ENCODE measurements at places on chromosomes 5 and 9. TPM values are rescaled to one million over a fixed set of nuclear protein-coding genes. Genes with fewer than 3 reads are reported as not detected.
A peak's percentile ranks its signal among the peaks of the same experiment; 100 is the strongest.

- H3K36me3 ChIP-seq, result peaks cover 9% of the 10 kb centered on the region
- H3K27me3 ChIP-seq, result peaks cover 4% of the 10 kb centered on the region
- peaks cover 67% of the 10 kb centered on the region for H3K4me1 ChIP-seq
- peak overlapping the region; percentile 77 for H3K4me3 ChIP-seq
Measured at GRCh38 chr9:35112257-35113020, 3.2 kb downstream of the ATOSB start.

DNA sequence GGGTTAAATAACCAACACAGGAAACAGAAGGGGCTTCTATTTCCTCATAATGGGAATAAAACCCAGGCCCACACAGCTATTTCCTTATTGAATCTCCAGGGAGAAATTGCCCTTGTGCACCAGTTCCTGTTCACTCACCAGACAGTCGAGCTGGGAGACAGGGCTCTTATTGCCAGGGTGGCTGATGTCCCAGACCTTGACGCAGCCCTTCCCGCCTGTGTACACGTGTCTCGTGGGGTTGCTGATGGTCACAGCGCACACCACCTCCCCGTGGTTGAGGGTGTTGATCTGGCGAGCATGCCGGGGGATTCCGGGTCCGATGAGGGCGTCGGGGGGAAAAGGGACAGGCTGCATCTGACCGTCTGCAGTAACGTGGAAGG, 96.5 kb downstream of the TLE1 start:
- peaks cover 2% of the 10 kb centered on the region for H3K27me3 ChIP-seq
- DNase-seq, result no peak

DNA sequence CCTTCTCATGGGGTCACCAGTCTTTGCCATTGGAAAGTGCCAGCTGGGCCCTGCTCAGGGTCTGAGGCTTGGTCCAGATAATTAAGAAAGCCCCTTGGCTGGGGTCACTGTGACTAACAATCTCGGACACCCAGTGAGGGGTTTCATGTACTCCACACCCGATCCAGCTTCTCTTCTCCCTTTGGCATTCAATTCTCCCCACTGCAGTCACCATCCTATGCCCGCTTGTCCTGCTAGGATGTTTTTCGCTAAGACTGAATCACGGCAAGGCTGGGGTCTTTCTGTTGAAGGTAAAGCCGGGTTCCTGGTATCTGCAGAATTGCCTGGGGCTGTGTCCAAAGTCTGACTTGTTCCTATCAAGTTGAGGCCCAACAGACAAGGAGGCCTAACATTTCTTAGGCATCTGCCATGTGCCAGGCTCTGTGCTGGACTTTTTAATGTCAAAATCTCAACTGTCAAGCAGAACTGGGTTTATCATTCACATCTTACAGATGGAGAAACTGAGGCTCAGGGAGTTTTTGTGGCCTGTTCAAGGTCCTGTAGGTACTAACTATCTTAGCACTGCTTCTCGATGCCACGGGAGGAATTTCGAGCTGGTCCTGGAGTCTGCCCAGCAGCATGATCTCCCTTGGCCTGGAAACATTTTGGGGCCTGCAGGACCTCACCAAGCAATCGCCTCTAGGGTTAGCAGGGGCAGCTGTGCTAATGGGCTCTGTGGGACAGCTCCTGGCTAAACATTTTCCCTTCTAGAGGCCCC, 142.0 kb upstream of the ALDH1B1 start:
- H3K36me3 ChIP-seq, result no peaks in the 10 kb centered on the region
- no peaks in the 10 kb centered on the region for H3K4me1 ChIP-seq
- no peaks in the 10 kb centered on the region for H3K27me3 ChIP-seq
- H3K4me3 ChIP-seq, result no peak overlapping the region
- no peak for DNase-seq

DNA sequence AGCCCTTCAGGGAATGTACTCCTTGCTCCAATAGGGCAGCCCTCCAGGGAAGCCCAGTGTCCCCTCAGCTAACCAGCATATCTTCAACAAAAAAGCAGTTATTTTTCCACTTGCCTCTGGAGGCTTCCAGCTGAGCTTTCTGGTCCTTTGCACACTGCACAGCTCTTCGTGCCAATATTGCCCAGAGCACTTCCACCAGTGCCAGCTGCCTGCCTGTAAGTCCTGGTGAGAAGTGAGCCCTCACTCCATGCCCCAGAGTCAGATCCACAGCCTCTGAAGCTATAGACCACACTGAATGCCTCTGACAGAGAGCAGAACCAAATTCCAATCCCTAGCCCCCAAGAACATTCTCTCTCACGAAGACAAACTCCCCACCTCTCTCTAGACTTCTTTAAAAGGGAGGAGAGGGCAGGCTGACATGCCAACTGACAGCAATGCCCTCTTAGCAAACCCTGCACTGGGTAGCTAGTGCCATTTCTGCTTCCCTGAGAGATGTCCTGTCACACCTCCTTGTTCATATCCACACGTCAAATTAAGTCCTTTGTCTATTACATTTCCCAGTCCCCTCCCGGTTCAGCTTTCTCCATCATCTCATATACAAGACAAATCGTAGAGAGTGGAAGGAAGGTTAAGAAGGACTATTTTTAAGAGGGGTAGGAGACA, 12.7 kb upstream of the HEXB start:
- no peak for DNase-seq
- H3K27me3 ChIP-seq, result peaks cover 7% of the 10 kb centered on the region
- H3K27ac ChIP-seq, result no peak overlapping the region

DNA sequence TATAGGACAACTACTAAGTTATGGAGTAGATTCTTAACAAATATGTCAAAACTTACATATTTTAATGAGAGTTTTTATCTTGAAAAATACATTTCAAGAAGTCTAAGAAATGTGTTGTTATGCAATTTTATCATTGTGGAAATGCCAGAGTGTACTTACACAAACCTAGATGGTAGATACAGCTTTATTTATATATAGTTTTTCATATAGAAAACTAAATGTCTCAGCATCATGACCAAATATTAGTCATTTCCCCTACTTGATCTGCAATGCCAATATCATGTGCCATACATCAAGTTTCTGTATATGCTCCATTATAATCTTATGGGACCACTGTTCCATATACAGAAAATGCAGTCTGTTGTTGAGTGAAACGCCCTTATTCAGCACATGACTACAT, 28.7 kb downstream of the CAST start:
- peaks cover 18% of the 10 kb centered on the region for H3K36me3 ChIP-seq
- peaks cover 11% of the 10 kb centered on the region for H3K4me1 ChIP-seq
- no peak for DNase-seq
- no peak overlapping the region for H3K4me3 ChIP-seq
- H3K27ac ChIP-seq, result no peak overlapping the region

DNA sequence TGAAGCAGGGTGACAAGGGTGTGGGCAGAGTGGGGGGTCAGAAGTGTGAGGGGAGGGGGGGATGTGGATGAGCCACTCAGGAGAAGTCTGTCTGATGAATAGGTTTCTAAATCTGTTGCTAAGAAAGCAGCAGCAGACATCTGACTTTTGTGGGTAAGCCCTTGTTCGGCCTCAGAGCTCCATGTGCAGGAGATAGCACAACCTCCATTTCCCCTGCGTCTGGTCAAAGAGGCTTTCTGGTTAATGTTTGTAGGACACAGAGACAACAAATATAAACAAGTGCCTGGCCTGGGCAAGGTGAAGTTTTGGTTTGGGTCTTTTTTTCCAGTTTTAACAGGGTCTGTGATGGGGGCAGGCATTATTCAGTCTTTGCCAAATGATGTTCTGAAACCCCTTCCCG, 57.0 kb upstream of the GNE start:
- no peak overlapping the region for H3K4me3 ChIP-seq
- H3K4me1 ChIP-seq, result no peaks in the 10 kb centered on the region
- H3K27ac ChIP-seq, result no peak overlapping the region
- DNase-seq, result no peak

- H3K27me3 ChIP-seq, result no peaks in the 10 kb centered on the region
- peaks cover 69% of the 10 kb centered on the region for H3K36me3 ChIP-seq
- H3K27ac ChIP-seq, result peak overlapping the region; percentile 97
- DNase-seq, result peak; percentile 38
Measured at GRCh38 chr9:114366334-114367128, 21.3 kb downstream of the AKNA start.

DNA sequence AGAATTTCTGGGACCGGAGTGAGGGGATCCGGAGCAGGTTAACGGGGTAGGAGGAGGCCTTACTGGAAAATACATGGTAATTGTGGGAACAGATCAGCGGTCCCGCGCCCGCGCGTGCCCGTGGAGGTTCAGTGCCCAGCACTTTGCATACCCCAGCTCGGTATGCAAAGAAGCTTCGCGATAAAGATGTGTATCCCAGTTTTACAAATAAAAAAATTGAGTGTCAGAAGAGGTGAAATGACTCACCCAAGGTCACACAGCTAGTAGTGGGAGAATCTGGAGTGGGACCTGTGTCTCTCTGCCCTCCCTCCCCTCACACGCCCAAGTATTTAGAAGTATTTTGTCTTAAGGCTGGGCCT, 967 bp downstream of the NEURL1B start:
- H3K27ac ChIP-seq, result no peak overlapping the region
- no peaks in the 10 kb centered on the region for H3K36me3 ChIP-seq
- peaks cover 7% of the 10 kb centered on the region for H3K4me1 ChIP-seq
- peaks cover 52% of the 10 kb centered on the region for H3K27me3 ChIP-seq
- DNase-seq, result no peak

DNA sequence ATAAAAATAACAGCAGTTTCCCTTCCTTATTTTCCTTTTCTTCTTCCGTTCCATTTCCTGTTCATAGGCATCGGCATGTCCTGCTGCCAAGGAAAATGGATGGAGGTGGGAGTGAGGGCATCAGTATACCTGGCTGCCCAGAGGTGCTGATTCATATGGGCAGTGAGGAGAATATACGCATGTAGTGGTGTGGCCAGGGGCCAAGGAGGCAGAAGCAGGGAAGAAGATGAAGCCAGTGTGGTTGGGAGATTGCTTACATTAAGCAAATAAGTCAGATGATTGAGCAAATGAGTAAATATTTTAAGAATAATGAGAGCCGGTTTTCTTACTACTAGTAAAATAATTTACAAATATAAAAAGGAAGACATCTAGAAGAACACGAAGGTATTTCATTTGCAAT, 344.9 kb upstream of the PAPPA start:
- H3K4me1 ChIP-seq, result no peaks in the 10 kb centered on the region
- H3K36me3 ChIP-seq, result no peaks in the 10 kb centered on the region
- H3K27me3 ChIP-seq, result no peaks in the 10 kb centered on the region

DNA sequence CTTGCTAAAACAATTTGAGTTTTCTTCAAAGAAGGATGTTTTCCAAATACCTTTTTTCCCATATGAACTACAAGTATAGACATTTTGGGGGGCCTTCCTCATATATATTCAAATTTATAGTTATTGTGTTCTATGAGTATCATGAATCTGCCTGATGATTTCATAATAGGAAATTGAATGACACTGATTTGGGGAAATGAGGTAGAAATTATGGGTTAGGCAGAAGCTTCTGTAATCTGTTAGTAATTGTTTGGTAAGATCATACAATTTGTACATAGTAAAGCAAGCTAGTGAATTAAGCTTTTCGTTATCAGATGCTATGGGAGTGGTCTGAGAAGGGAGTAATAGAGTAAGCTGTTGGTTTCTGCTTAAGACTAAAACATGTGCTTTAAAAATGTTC, 98.0 kb downstream of the TRIO start:
- DNase-seq, result no peak
- peaks cover 7% of the 10 kb centered on the region for H3K27me3 ChIP-seq
- no peak overlapping the region for H3K4me3 ChIP-seq
- no peaks in the 10 kb centered on the region for H3K36me3 ChIP-seq

DNA sequence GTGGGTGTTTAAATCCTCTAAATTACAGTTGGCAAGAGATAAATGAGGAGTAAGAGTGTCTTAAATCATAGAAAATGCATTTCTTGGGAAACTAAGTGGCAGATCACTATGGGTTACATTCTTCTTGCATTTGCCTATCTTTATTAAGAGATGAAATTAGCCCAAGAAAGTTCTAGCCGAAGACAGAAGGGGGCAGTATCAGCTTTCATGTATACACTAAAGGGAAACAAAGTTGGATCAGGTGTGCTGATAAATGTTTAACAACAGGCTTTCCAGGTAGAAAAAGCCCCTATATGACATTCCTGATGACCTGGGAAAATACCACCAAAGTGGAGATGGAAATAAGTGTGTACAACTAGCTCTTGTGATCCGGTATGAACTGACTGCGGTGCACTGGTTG, 81.9 kb upstream of the TLR4 start:
- H3K4me1 ChIP-seq, result no peaks in the 10 kb centered on the region
- H3K27ac ChIP-seq, result no peak overlapping the region
- DNase-seq, result no peak
- no peaks in the 10 kb centered on the region for H3K36me3 ChIP-seq

DNA sequence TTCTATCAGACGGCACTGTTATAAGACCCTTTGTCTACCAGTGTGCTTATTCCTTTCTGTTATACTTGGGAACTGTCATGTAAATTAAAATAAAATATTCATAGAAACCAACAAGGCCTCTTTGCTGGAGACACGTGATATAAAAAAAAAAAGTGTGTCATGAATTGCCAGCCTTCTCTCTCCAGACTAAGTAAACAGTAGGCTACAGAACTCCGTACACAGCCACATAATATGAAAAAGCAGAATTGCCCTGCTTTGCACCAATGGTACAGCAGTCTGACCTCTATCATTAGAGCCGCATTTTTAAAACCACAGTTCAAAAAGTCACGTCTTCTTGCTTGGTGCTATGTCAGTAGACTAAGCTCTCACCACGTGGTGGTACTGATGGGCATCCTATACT, 231.3 kb downstream of the SEMA5A start:
- no peak for DNase-seq
- H3K4me3 ChIP-seq, result no peak overlapping the region

DNA sequence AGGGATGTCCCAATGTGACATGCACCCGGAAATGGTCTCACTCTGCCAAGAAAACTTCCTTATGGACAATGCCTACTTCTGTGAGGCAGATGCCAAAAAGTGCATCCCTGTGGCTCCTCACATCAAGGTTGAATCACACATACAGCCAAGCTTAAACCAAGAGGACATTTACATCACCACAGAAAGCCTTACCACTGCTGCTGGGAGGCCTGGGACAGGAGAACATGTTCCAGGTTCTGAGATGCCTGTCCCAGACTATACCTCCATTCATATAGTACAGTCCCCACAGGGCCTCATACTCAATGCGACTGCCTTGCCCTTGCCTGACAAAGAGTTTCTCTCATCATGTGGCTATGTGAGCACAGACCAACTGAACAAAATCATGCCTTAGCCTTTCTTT, 37.6 kb upstream of the CCDC152 start:
- H3K27ac ChIP-seq, result no peak overlapping the region
- DNase-seq, result no peak
- H3K4me1 ChIP-seq, result peaks cover 21% of the 10 kb centered on the region
- H3K27me3 ChIP-seq, result peaks cover 24% of the 10 kb centered on the region
- no peak overlapping the region for H3K4me3 ChIP-seq

- H3K27me3 ChIP-seq, result peaks cover 6% of the 10 kb centered on the region
- H3K4me1 ChIP-seq, result peaks cover 14% of the 10 kb centered on the region
Measured at GRCh38 chr5:179530069-179530998, 20.0 kb upstream of the RUFY1 start.

Gene SYK
- 0.18 TPM for total RNA-seq

Gene TAF11L10
- not detected for total RNA-seq

Gene COL23A1
- not detected for total RNA-seq

Gene GPX3
- total RNA-seq, result not detected

Gene IDNK
- total RNA-seq, result 6.3 TPM

Gene KLF4
- 3.3 TPM for total RNA-seq

Gene OR2V1
- total RNA-seq, result not detected

Gene ARID3C
- total RNA-seq, result not detected

Gene MYOT
- total RNA-seq, result not detected
